ENCODE measurements at places on chromosomes 2 and 18.

DNA sequence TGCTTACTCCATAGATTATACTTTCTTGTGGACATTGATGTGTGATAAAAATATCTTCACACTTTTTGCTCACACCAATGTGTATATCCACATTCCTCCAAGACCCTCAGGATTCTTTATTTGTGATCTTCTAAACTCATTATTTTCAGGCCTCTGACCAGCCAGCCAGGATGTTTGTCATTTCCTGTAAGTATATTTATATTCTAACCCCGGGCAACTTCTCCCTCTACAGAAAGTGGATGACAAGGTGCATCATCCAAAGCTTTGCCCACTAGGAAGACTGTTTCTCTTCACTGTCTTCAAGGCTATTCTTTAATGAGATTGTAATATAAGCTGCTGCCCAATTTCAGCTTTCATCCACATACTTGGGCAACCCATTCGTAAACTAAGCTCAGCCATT, 3.6 kb upstream of the CWC22 start:
- DNase-seq, result no peak

DNA sequence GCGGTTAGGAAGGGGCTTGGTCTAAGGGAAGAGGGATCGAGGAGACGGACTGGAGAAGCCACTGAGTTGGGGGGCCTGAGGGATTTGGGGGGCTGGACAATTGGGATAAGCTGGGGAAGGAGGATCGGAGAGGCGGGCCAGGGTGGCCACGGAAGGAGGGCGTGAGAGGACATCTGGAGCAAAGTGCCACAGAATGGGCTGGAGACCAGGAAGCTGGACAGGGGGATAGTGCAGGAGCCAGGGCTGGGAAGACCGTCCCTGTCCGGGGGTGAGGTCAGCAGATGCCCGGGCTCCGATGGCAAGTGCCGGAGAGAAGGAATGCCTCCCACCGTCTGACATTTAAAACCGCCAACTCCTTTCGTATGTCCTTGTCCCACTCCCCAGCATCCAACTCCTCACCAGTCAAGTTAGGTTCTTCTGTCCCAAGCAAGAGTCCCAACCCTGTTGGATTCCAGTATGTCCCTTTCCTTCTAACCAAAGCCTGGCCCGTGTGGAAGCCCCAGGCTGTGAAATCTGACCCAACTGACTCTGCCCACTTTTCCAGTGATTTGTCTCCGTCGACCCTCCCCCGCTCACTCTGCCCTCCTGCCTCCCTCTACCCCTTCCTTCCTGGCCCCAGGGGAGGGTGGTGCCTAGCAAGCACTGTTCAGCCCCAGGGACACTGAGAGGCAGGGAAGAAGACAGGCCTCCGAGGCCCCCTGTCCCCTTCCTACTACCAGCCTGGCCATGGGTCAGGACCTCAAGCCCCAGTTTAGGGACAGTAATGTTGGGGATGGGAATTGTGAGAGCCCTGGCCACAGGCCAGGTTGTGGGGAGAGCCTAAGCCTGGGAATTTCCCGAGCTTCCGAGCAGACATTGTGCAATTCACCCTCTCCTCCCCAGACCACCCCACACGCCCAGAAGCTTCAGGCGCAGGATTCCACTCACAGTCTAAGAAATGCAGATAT, 31.5 kb upstream of the TMBIM1 start:
- DNase-seq, result peak; percentile 59

- DNase-seq, result peak; percentile 61
Measured at GRCh38 chr2:219155054-219155644, 5.5 kb downstream of the NHEJ1 start.

DNA sequence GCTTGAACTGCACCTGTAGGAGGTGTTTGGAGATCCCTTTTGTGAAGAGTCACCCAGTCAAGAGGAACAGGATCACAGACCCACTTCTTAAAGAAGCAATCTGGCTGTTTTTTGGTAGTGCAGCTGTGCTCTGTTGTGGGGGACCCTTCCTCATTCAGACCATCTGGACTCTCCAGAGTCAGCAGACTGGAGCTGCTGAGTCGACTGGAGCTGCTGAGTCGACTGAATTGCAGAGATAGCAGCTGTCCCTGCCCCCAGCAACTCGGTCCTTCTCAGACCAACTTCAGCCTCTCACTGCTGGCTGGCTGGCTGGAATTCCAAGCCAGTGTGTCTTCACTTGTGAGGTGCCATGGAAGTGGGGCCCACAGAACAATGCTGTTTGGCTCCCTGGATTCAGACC, 56.8 kb downstream of the GTF3C3 start:
- no peak for DNase-seq

DNA sequence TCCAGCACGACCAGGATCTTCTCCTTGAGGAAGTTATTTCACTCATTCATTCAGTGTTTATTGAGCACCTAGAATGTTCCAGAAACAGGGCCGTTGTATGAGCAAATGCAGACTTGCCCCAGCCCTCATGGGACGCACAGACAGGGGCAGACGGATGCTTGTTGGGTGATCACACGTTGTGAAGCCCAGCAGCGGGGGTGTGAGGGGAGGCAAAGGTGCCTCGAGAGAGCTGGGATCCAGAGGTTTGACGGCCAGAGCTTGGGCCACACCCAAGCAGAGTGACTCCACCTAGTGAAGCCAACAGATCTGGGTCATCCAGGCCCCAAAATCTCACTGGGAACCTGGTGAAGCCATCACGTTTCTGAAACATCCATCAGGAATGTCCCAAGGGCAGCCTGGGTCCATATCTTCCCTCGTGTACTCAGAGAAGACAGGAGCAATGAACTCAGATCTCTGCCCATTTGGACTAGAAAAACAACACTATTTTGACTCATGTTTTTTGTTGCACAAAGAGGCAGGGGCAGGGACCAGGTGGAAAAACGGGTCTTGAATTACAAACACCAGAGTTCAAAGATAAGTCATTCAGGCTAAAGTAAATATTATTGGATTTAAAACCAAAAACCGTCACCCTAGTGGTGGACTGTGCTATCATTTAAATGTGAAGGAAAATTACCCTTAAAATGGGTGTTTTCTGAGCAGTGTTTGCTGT, 54.9 kb upstream of the RBM44 start:
- peak; percentile 42 for DNase-seq

Data from HuH-7.5 (cell line).